ENCODE measurements at places on chromosomes 12 and 14. TPM values are rescaled to one million over a fixed set of nuclear protein-coding genes. Genes with fewer than 3 reads are reported as not detected.

DNA sequence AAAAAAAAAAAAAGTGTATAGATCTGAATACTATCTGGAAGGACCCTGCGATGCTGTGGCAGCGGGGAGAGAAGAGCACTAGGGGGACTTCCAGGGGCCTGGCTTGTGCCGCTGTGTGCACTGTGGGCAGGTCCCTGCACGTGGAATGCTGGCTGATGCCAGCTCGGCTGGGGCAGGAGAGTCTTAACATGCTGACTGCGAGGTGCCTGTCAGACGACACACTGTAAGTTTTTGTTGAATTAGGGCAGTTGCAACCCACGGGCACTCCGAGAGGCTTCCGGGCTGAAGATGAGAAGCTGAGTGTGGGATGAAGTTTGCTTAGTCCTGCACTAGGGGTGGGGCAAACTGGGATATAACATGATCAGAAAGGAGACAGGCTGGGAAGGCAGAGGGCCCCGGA lies 10.7 kb downstream of the GLT1D1 start:
- no peaks in the 10 kb centered on the region for H3K4me1 ChIP-seq
- H3K36me3 ChIP-seq: no peaks in the 10 kb centered on the region
- DNase-seq: no peak
- no peaks in the 10 kb centered on the region for H3K27me3 ChIP-seq
- H3K4me3 ChIP-seq: no peak overlapping the region

DNA sequence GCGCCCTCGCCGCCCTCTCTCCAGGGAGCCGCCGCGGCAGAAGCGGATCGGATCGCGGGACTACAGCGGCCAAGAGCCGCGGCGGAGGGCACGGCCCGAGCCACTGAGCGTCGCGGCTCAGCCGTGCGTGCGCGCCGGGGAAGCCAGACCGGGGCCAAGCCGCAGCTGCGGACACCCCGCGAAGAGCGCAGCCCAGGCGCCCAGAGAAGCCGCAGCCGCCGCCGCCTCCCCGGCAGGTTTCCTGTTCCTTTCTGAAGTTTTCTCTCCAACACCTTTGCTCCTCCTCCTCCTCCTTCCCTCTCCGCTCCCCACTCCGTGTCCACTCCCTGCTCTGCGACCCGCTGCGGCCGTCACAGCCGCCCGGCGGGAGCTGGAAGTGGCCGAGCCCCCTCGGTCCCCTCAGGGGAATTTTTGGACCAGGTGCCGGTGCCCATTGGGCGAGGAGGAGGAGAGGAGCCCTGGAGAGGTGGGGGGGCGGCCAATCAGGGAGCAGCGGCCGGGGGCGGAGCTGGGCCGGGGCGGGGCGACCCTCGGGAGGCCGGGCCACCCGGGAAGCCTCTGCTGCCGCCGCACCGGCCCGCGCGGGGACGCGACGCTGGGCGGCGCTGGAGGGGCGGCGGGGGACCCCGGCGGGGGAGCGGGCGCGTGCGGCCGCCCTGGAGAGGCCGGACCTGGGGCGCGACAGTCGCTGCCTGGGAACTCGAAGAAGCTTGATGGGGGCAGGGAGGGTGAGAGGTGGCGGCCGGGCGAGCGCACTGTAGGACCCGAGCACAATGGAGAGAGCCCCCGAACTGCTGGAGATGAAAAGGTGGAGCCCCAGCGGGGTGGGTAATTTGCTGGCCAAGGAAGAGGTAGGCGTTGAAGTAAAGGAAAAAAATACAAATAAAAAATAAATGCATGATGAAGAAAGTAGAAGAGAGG lies at the start of gene ITPR2:
TSS of gene ITPR2 (minus strand) at position 373 of the 921 bp plus-strand sequence. CDS start 413 bp downstream, outside the sequence.
- peaks cover 8% of the 10 kb centered on the region for H3K4me1 ChIP-seq
- peak within 1 kb of the TSS; percentile 98 for H3K27ac ChIP-seq
- peak within 1 kb of the TSS; percentile 93 for H3K4me3 ChIP-seq
- DNase-seq: peak; percentile 100

DNA sequence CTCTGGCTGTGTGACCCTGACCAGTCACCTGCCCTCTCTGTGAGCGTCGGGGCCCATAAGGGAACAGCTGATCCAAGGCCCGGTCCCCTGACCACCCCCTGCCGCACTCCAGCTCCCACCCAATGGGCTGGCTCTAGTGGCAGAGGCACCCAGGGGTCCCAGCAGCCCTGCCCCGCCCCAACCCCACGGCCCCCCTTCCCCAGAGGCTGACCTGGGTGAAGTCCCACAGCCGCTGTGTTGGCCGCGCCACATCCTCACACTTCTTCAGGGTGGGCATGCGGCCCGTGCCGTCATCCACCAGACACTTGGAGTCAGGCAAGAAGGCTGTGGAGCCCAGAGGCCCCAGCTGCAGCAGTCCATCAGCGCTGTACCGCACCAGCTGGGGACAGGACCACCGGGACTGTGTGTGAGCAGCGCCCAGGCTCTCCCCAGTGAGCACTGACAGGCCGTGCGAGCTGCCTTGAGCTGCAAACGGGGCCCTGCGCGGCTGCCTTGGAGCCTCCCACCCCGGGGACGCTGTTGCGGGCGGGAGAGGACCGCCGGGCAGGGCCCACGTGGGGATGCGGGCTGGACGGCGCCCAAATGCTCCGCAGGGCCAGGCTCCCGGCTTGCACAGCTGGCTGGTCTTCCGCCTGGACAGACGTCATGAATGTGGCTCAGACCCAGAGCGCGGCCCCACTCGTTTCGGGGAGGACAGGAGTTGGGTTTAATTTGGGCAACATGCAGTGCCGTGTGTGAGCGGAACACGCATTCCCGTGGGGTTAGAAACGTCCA lies 53.5 kb downstream of the NOC4L start:
- H3K4me3 ChIP-seq: no peak overlapping the region
- H3K27ac ChIP-seq: no peak overlapping the region
- H3K4me1 ChIP-seq: no peaks in the 10 kb centered on the region
- DNase-seq: no peak

- peaks cover 13% of the 10 kb centered on the region for H3K4me1 ChIP-seq
- no peak overlapping the region for H3K4me3 ChIP-seq
- H3K36me3 ChIP-seq: no peaks in the 10 kb centered on the region
- peak; percentile 18 for DNase-seq
Measured at GRCh38 chr14:33711811-33712216, 239.1 kb downstream of the EGLN3 start.

- no peaks in the 10 kb centered on the region for H3K36me3 ChIP-seq
- no peak overlapping the region for H3K4me3 ChIP-seq
- H3K27me3 ChIP-seq: no peaks in the 10 kb centered on the region
Measured at GRCh38 chr12:119096429-119097202, 82.1 kb upstream of the HSPB8 start.

DNA sequence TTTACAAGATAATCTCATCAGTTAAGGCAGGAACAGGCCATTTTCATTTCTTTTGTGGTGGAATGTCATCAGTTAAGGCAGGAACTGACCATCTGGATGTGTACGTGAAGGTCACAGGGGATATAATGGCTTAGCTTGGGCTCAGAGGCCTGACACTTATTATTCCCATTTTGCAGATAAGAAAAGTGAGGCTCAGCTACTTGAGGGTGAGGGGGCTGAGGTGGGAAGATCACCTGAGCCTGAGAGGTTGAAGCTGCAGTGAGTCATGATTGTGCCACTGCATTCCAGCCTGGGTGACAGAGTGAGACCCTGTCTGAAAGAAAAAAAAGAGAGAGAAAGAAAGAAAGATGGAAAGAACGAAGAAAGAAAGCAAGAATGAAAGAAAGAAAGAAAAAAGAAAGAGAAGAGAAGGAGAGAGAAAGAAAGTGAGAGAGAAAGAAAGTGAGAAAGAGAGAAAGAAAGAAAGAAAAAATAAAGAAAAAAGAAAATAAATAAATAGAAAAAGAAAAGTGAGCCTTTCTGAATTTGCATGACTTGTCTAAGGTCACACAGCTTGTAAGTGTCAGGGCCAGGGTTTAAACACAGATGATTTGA lies 142.0 kb downstream of the TMEM30B start:
- no peaks in the 10 kb centered on the region for H3K27me3 ChIP-seq
- peaks cover 10% of the 10 kb centered on the region for H3K4me1 ChIP-seq

GRCh38 chr12:104591257-104591885 lies 134.6 kb downstream of the CHST11 start:
- no peak overlapping the region for H3K27ac ChIP-seq
- no peaks in the 10 kb centered on the region for H3K27me3 ChIP-seq
- H3K4me1 ChIP-seq: peaks cover 26% of the 10 kb centered on the region
- H3K36me3 ChIP-seq: no peaks in the 10 kb centered on the region
- H3K4me3 ChIP-seq: no peak overlapping the region

- no peaks in the 10 kb centered on the region for H3K36me3 ChIP-seq
- no peak for DNase-seq
- H3K4me3 ChIP-seq: no peak overlapping the region
- no peak overlapping the region for H3K27ac ChIP-seq
- peaks cover 7% of the 10 kb centered on the region for H3K27me3 ChIP-seq
Measured at GRCh38 chr14:54147282-54147681, 190.7 kb upstream of the BMP4 start.

- no peak overlapping the region for H3K27ac ChIP-seq
- H3K4me1 ChIP-seq: no peaks in the 10 kb centered on the region
- no peaks in the 10 kb centered on the region for H3K36me3 ChIP-seq
- no peaks in the 10 kb centered on the region for H3K27me3 ChIP-seq
- no peak overlapping the region for H3K4me3 ChIP-seq
- no peak for DNase-seq
Measured at GRCh38 chr12:39032448-39032847, 127.1 kb upstream of the CPNE8 start.

DNA sequence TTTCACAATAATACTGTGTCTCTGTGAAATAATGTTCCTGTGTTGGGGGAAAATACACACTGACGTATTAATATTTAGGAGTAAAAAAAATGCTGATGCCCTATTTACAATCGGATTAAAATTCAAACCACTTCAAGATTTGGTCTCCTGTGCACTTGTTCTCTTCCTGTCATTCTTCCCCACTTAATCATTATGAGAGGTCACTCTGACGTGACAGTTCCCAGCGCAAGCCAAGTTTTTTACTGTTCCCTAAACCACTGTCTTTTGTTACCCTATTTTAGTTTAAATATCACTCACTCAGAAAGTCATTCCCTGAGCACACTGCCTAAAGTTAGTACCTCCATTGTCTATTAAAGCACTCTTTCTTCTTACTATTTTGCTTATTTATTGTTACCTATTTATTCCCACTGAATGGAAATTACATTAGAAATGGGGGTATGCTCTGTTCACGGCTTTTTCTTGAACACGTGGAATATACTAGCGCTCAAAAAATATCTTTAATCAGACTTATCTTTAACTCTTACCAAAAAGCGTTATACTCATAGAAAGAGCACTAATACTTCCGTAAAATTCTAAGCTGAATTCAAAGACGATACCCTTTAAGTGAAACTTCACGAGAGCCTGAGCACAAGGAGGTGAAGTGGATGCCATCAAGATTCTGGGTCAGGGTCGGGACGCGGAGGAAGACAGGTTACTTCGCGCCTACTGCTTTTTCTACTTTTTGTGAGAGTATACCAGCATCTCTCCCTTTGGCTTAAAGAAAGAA lies 670 bp upstream of the PSMA3 start:
- peak; percentile 25 for DNase-seq
- peaks cover 24% of the 10 kb centered on the region for H3K4me1 ChIP-seq

DNA sequence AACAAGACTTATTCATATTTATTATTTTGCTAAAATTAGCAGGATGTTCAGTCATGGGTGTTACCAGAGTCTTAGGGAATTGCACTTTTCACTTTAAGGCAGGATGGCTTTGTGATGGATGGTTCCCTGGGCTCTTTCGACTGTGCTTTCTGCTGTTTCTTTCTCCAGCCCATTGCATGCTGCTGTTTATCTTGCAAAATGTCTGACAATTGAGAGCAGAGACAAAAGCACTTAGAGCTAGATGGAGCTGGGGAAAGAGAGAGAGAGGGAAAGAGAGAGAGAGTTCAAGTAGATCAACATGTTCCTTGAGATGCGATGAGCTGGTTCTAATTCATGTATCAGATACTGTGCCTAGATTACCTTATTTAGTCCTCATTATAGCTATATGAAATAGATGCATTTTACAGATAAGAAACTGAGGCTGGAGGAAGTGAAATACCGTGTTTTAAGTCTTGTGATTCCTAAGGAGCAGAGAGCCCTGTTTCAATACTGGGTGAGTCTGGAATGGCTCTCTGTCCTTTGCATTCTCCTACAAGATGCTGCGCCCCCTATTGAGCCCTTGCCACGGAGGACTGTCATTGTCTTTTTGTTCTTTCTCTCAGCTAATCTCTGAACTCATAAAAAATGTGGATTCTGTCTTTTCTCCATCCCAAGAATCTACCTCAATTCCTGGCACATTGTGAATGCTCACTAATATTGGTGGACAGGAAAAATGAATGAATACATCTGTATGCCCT lies 227.9 kb downstream of the ALG10B start:
- H3K27ac ChIP-seq: no peak overlapping the region
- H3K27me3 ChIP-seq: no peaks in the 10 kb centered on the region
- no peak for DNase-seq
- no peaks in the 10 kb centered on the region for H3K4me1 ChIP-seq
- no peak overlapping the region for H3K4me3 ChIP-seq

- H3K4me3 ChIP-seq: no peak overlapping the region
- no peak for DNase-seq
- no peaks in the 10 kb centered on the region for H3K4me1 ChIP-seq
- H3K27me3 ChIP-seq: no peaks in the 10 kb centered on the region
- no peak overlapping the region for H3K27ac ChIP-seq
Measured at GRCh38 chr12:98909746-98910145, 264.7 kb downstream of the APAF1 start.

GRCh38 chr14:76136476-76137110 lies 15.1 kb upstream of the GPATCH2L start:
- DNase-seq: no peak
- H3K27ac ChIP-seq: no peak overlapping the region
- no peaks in the 10 kb centered on the region for H3K36me3 ChIP-seq
- no peaks in the 10 kb centered on the region for H3K4me1 ChIP-seq

DNA sequence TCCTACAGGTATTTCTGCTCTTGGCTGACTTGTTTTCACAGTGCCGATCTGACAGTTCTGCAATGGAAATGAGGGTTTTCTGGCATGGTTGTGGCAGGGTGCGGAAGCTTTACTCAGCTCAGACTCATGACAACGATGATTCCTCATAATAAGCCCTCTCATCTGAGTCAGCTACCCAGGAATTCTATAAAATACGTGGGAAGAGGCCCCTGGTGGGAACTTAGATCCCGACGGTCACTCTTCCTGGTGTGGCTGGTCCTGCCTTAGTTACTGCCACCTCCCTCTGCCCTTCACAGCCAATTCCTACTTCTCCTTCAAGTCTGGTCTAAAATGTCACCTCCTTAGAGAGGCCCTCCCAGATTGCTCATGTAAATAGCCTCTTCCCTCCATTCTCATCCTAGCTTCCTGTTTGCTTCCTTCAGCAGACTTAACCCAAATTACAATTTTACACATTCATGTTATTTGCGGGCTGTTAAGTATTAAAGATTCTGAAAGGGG lies 104.2 kb upstream of the MAP1LC3B2 start:
- peak; percentile 95 for DNase-seq
- H3K27me3 ChIP-seq: no peaks in the 10 kb centered on the region
- H3K4me1 ChIP-seq: peaks cover 25% of the 10 kb centered on the region
- no peaks in the 10 kb centered on the region for H3K36me3 ChIP-seq
- peak overlapping the region; percentile 47 for H3K4me3 ChIP-seq

- no peak overlapping the region for H3K27ac ChIP-seq
- H3K36me3 ChIP-seq: no peaks in the 10 kb centered on the region
- H3K4me3 ChIP-seq: no peak overlapping the region
- no peaks in the 10 kb centered on the region for H3K4me1 ChIP-seq
- DNase-seq: no peak
- no peaks in the 10 kb centered on the region for H3K27me3 ChIP-seq
Measured at GRCh38 chr14:34424488-34424887, 37.6 kb downstream of the SPTSSA start.

A2M gene
- 2.9 TPM for total RNA-seq

SLCO1A2 gene
- not detected for total RNA-seq

LRRC43 gene
- 2.9 TPM for total RNA-seq

GZMH gene
- total RNA-seq: not detected

CACNA1C gene
- 19.2 TPM for total RNA-seq

RFX4 gene
- total RNA-seq: not detected

LRRC23 gene
- total RNA-seq: 7.1 TPM

MGP gene
- total RNA-seq: 16.8 TPM

KRT75 gene
- total RNA-seq: not detected

ATG101 gene
- total RNA-seq: 49.5 TPM

Data from osteoblast (primary cell).